ENCODE measurements at places on chromosomes 6 and 20.
A peak's percentile ranks its signal among the peaks of the same experiment; 100 is the strongest.

- no peak for DNase-seq
These were observed at the start of gene KCNB1 for GRCh38 chr20:49482621-49483017. Gene KCNB1 (minus strand): TSS chr20:49482668. CDS start chr20:49482480, 188 bp downstream.

GRCh38 chr6:157036245-157036711 is 259.1 kb downstream of the ARID1B start:
- DNase-seq, result no peak

DNA sequence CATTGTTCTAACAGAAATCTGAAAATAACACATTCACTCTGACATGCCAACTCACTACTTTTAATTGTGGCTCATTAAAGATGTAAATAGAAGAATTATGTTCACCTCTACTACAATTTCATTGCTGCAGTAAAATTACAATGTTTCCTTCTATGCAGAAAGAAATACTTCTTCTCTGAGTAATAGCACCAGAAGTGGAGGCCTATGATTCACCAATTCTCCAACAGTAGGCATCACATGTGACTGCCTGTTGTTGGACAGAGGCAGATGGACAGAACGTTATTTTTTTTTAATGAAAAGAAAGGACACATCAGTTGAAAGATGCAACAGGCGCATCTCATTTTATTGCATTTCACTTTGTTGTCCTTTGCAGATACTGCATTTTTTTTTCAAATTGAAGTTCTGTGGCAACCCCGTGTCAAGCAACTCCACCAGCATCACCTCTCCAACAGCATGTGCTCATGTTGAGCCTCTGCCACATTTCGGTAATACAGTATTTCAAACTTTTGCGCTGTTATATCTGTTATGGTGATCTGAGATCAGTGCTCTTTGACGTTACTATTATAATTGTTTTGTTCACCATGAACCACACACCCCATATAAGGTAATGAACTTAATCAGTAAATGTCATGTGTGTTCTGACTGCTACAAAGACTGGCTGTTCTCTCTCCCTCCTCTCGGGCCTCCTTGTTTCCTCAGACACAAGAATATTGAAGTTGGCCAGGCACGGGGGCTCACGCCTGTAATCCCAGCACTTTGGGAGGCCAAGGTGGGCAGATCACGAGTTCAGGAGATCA is 121.4 kb downstream of the ATXN1 start:
- no peak for DNase-seq

- no peak for DNase-seq
These were observed 2.3 kb upstream of the TOMM34 start for GRCh38 chr20:44962483-44962882.

DNA sequence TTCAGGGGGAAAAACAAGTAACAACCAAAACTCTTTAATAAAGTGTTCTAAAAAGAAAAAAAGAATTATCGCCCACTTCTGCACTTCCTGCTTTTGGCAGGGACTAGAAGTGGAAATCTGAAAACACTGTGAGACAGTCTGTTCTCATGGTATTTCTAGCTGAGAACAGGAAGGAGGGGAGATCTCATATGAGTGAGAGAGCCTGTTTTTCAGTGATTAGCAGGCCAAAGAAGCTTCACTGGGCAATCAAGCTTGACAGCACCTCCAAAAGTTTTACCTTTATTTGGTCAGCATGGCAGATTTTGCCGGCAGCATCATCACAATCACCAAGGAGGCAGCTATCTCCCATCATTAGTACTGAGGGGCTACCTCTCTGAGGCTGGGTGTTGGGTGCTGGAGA is 79.5 kb upstream of the ATXN1 start:
- DNase-seq, result no peak

DNA sequence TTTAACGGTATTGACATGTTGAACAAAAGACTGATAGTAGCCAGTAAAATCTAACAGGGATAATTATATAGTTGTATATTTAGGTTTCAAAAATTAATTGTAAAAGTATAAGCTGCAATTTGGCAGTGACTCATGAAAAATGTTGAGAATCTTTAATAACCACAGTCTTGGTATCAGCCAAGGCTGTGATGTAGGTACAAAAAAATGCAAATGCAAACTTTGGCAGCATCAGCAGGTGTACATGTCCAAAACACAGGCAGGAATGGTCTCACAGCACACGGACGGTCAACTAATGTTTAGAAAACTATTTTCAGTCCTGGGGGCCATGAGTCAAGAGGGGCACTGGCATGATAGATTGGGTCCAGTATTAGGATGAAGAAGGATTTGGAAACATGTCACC is 58.5 kb upstream of the BEND3 start:
- DNase-seq, result no peak

GRCh38 chr20:55291261-55291660 is 714.1 kb downstream of the CBLN4 start:
- DNase-seq, result no peak

DNA sequence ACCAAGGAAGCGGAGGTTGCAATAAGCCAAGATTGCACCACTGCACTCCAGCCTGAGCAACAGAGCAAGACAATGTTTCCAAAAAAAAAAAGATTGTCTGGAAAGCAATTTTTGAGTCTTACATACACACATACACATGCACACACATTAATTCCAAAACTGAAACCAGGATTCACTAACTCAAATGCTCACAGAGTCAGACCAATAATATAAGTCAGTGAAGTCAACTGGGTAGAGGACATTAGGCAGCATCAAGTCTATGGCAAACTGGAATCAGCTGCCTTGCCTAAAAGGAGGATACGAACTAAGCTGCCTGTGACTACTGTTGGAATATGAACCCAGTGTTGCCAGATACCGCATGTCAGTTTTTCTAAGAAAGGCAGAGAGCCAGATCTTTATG is 15.7 kb downstream of the REM1 start:
- DNase-seq, result no peak

DNA sequence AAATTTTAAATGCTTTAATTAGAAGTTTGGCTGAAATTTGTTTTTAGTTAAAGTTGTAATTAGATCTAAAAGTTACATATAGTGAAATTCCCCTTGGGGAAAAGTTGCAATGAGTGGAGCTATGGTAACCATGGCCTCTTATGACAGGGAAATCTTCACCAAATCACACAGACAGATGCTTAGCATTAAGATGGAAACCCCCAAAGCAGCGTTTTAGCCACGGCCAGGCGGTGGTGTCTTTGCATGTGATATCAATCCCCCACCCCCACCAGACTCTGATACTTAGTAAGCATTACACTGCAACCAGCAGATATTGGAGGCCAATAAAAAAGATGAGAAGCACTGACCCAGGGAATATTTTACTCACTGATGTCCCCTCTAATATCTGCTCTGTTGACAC is 75.7 kb downstream of the REPS1 start:
- no peak for DNase-seq

DNA sequence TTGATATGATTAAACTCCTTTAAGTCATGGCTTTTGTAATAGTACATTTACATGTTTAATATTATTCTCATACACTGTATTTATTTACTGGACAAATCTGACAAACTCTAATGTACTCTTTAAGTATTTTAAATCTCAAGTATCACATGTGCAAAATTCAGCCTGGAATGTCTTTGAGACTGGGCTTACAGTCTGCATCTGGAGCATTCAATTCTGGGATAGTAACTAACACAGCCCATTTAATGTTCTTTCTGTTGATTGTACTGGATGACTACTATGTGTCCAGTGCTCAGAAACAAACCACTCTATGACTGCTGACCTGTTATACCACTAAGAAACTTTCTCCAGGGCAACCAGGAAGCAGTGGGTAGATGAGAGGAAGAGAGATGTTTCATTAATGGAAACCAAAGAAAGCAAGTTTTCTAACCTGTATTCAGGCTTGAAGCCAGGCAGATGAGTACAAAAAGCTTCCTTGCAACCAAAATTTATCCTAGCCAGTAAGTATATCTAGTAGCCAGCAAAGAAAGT is 26.8 kb downstream of the FBXL4 start:
- no peak for DNase-seq

GRCh38 chr20:46303176-46303956 is 4.9 kb downstream of the CDH22 start:
- DNase-seq, result no peak

DNA sequence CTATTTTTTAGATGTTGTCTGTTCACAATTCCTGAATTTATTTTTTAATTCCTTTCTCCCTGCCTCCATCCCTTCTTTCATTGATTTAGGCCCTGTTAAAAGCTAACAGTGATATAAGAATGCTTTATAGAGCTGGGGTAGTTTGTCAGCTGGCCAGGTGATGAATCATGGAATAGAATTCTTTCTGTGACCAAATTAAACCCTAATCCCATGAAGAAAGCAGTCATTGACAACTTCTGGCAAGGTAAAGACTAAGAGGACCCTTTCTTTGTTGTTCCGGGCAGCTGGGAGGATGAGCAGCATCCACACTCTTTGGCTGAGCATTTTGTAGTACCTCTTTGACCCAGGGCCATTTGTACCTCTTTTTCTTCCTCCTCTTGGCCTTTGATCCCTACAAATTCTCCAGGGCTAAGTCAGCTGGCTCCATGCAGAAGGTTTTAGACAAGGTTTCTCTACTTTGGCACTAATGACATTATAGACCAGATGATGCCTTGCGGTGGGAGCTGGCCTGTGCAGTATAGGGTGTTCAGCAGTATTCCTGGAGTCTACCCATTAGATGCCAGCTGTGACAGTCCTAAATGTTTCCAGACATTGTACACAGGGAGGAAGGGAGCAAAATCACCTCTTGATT is 102.9 kb downstream of the SLX4IP start:
- DNase-seq, result no peak

- DNase-seq, result peak; percentile 64
These were observed 5.1 kb downstream of the DEF6 start for GRCh38 chr6:35302604-35303241.

GRCh38 chr6:26179675-26180074 is 92.4 kb downstream of the HFE start:
- no peak for DNase-seq

- no peak for DNase-seq
These were observed 220.8 kb upstream of the HEY2 start for GRCh38 chr6:125528621-125529041.

DNA sequence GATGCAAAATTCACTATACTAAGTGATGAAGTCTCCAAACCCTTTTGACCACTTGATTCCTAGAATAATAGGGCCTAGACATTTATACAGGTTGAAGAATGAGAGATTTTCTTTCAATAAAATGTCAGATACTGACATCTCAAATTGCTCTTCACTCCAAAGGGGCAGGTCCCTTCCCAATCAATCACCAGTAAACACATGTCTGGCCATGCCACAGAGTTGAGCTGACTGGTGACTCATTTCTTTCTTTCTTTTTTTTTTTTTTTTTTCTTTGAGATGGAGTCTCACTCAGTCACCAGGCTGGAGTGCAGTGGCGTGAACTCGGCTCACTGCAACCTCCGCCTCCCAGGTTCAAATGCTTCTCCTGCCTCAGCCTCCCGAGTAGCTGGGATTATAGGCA is 388.6 kb upstream of the BTBD3 start:
- no peak for DNase-seq

DNA sequence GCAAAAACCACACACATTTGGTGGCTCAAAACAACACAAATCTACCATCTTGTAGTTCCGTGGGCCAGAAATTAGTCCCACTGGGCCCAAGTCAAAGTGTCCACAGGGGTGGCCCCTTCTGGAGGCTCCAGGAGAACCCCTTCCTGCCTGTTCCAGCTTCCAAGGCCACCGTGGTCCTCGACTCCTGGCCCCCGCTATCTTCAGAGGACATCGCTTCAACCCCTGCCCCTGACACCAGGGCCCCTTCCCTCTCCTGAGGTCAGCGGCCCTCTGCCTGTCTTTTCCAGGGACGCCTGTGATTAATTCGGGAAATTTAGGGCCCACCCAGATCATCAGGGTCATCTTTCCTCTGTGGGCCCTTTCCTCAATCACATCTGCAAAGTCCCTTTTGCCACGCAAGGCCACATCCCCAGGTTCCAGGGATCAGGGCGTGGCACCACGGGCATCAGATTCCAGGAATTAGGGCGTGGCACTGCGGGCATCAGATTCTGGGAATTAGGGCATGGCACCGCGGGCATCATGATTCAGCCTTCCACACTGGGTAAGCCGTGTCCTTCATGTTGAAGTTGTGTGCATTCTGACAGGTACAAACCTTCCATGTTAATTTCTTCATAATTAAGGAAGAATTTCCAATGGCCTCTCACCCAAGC is 59.9 kb upstream of the SMOC2 start:
- no peak for DNase-seq

- DNase-seq, result no peak
These were observed 87.5 kb downstream of the SH3BGRL2 start for GRCh38 chr6:79718509-79719247.

DNA sequence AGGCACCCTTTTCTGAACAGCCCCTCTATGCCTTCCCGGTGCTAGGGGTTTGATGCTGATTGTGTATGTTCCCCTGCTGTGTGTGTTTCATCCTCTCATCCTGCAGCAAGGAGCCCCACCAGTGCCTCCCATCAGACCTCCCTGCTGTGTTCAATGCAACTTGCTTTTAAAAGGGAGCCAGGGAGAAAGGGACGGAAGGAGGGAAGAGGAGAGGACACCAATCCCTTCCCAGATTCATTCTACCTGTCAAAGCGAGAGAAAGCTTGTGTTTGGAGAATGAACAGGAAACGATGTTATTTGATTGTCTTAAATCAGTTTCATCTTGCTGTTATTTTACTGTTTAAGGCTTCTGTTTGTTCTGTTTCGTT is 259.2 kb downstream of the ADGB start:
- no peak for DNase-seq

DNA sequence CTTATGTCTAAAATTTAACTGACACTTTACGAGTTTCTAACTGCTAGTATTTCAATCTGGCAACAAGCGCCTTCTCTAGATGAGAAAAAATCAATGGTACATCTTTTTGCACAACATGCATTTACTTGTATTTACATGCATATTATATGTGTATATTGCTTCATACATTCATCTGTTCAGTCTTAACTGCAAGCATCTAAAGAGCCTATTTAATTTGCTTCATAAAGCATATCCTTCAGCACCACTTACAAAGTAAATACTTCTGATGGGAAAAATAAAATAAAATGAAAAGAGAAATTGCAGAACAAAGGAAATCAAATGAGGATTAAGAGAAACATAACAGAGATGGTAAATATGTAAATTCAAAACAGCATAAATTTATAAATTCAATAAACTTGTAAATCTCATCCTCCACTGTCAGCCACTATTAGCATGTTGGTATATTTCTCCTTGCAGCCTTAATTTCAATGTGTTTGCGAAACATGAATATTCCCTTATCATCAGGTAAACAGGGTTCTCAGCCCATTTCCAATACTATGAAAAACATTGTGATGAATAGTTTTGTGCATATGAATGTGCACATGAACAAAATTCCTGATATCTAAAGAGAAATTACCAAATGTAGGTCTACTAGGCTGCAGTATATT is 332.5 kb upstream of the RUNX2 start:
- no peak for DNase-seq

- no peak for DNase-seq
These were observed 403.3 kb upstream of the EPHA7 start for GRCh38 chr6:93822434-93823265.

DNA sequence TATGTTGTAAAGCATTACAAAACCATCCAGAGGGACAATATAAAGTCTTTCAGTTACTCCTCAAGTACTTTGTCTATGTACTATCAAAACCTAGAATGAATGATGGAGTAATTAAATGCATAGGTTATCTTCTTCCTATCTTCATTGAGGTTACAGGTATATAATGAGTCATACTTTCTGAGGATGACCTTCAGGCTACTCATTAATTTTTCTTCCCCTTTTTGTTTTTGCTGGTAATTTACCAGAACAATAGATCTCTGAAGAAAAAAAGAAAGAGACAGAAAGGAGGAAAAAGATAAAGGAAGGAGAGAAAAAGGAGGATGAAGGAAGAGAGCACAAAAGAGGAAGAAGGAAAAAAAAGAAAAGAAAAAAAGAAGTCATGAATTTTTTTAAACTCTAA is 398.4 kb downstream of the TBC1D32 start:
- DNase-seq, result no peak

- no peak for DNase-seq
These were observed 139.7 kb upstream of the FLRT3 start for GRCh38 chr20:14477125-14477524.

- no peak for DNase-seq
These were observed 204.1 kb downstream of the SIM1 start for GRCh38 chr6:100260584-100260983.
